ENCODE measurements at places on chromosomes 4 and X. TPM values are rescaled to one million over a fixed set of nuclear protein-coding genes. Genes with fewer than 3 reads are reported as not detected.

DNA sequence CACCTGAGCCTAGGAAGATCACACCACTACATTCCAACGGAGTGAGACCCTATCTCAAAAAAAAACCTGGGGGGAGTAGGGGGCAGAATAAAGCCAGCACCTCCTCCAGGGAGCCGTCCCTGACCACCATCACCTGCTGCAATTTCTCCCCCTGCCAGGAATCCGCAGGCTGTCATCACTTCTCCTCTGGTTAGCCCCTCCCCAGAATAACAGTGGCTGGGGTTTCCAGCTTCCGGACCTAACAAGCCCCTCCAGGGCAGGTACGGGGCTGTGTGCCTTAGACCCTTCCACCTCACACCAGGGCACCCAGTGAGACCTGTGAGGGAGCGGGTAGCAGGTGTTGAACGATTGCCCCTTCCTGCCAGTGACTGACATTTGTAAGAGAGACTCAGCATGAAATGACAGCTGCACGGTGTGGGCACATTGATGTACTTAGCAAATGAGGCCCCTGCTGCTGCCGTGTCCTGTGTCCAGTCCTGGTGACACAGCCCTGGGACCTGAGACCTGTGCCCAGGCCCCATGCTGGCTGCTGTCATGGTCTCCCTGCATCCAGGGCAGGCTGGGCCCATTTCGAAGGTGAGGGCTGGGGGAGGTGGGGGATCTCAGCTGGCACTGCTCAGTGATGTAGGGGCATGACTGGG lies 6.7 kb upstream of the WFS1 start:
- DNase-seq, result no peak

DNA sequence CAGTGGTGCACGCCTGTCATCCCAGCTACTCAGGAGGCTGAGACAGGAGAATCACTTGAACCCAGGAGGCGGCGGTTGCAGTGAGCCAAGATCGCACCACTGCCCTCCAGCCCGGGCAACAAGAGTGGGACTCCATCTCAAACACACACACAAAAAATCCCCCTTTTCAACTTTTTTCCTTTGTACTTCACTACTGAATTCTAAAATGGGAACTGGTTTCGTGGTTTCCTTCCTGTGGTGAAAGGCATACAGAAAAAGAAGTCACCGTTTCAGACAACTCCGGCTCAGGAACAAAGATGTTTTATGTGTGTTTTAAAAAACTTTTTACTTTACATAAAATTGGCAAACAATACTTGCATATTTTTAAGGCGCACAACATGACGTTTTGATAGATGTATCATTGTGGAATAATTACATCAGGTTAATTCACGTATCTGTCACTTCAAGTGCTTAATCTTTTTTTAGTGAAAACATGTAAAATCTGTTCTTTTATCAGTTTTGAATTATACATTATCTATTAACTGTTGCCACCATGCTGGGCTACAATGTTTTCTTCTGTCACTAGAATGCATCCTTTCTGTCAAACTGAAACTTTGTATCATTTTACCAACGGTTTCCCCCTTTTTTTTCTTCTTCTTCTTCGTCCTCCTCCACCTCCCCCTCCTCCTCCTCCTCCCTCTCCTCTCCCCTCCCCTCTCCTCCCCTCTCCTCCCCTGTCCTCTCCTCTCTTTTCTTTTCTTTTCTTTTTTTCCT lies 186.0 kb downstream of the CRLF2 start:
- DNase-seq, result no peak

- no peak for DNase-seq
Measured at GRCh38 chrX:134431894-134432293, 28.1 kb upstream of the HPRT1 start.

- DNase-seq, result no peak
Measured at GRCh38 chr4:2823301-2823670, 20.4 kb upstream of the ADD1 start.

- DNase-seq, result no peak
Measured at GRCh38 chr4:183132081-183132480, 33.0 kb downstream of the WWC2 start.

DNA sequence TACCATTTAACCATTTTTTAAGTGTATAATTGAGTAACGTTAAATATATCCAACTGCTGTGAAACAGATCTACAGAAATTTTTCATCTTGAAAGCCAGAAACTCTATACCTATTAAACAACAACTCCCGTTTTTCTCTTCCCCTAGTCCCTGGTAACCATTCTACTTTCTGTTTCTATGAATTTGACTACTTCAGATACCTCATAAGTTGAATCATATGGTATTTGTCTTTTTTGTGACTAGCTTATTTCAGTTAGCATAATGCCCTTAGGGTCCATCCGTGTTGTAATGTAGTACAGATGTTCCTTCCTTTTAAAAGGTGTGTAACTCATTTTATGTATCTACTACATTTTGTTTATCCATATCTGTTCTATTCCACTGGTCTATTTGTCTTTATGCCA lies 48.7 kb downstream of the STAG2 start:
- DNase-seq, result no peak

- no peak for DNase-seq
Measured at GRCh38 chr4:26302031-26302899, 18.5 kb upstream of the RBPJ start.

DNA sequence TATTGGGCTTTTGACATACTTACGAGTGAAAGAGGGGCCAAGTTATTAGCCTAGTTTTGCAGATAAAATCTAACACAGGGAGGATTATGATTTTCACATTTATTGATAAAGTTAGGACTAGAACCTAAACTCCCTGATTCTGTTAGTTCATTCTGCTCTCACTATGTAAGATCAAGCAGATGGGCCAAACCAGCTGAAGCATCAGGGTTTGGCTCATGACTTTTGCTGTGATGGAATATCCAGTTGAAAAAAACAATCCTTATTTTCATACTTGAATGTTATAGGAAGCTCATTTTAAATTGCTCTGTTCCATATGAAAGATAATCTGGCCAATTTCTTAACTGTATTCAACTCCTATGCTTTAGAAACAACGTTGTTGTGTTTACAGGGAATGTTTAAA lies 21.2 kb downstream of the SPRY1 start:
- DNase-seq, result no peak

- DNase-seq, result no peak
Measured at GRCh38 chr4:128322986-128323385, 35.4 kb upstream of the PGRMC2 start.

GRCh38 chr4:165198329-165198728 lies 9.0 kb upstream of the KLHL2 start:
- no peak for DNase-seq

DNA sequence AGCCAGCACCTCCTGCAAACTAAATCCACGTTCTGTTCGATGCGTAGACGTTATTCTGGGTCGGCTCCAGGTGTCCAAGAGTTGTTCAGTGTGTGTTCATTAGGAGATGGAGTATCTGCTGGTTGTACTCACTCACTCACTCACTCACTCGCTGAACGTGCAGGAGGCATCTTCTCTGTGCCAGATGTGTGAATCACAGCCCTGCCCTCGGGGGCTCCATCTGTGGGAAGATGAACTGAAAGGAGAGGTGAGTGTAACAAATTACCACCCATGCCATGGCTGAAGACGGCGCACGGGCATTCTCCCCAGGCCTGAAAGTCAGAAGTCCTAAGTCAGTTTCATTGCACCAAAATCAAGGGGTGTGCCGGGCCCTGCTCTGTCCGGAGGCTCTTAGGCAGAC lies 16.1 kb downstream of the NSG1 start:
- DNase-seq, result no peak

DNA sequence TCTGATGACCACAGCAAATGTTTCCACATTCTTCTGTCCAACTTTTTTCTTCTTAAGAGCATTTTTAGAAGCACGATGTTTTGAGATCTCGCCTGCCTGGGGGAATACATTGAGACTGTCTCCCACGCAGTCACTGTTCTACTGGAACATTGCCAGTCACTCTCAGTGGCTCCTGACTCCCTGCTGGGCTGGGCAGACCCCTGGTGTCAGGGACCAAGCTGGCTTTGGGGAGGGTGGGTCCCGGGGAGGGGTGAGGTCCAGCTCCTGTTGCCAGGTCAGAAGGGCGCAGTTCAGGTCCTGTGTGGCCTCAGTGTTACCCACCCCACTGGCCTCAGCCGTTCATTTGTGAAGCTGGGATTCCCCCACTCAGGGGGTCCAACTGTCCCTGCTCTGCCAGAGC lies 18.9 kb upstream of the ABLIM2 start:
- DNase-seq, result no peak

DNA sequence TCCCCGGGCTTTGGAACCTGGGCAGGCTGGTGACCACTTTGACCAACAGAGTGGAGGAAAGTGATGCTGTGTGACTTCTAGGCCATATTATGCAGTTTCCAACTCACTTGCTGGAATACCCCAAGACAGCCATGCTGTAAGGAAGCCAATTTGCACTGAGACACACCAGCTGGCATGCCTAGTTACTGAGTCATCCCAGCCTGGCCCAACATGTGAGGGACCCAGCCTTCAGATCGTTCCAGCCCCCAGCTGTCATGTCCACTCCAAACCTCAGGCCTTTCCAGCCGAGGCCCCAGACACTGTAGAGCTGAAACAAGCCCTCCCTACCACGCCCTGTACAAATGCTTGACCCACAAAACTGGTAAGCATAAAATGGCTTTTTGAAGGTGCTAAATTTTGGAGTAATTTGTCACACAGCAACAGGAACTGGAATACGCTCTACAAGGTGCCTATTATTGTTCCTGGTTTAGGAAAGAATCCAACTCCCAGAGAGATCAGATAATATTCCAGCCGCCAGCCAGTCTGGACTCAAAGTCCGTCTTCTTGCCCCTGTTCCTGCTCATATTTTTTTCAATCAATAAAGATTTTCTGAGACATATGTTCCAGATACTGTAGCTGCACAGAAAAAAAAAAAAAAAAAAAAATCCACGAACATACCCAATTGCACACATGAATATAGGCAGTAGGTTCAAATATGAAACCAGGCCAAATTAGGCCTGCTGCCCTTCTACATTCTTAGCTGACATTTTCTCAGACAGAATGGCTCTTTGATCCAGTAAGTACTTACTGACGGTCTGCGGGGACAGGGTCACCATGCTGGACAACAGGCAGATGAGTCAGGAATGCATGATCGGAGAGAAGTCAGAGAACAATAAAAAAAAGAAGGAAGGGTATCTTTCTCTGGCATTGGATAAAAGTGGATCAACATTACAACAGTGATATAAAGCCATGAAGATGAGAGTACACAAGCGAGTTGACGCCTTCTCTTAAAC lies 35.1 kb downstream of the SH3KBP1 start:
- peak; percentile 57 for DNase-seq

DNA sequence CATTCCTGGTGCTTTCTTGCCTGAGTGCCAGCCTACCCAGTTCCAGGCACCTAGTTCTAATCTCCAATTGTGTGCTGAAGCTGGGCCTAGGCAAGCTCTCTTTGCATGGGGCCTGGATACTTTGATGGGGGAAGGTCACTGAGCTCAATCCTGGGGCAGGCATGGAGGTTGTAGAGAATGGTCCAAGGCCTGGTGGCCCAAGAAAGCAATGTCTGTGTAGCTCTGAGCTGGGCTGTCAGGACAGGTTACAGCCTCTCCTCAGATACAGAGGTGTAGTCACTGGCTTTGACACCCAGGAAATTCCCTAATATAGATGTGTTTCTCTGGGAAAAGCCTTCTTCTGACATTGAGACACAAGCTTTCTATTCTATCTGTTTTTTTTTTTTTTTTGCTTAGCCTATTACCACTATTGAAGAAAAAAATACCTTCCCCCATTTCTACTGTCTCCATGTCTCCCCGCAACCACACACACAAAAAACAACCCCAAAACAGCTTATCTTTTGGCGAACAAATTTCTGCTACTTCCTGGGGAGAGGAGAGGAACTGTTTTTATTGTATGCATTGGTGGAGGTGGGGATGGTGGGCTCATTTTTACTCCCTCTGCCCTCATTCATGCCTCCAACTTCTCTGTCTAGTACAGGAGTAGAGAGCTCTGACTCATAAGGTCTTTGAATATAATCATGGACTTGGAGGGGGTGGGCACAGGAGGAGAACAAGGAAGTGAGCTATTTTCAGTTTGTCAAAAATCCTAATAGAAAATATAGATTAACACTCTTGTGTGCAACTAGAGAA lies 66.7 kb upstream of the DHX15 start:
- DNase-seq, result no peak

GRCh38 chr4:20395160-20395773 lies 143.6 kb downstream of the SLIT2 start:
- DNase-seq, result peak; percentile 59

- no peak for DNase-seq
Measured at GRCh38 chrX:106611317-106611678, 480 bp upstream of the RADX start.

GRCh38 chr4:118278473-118279274 lies 74.1 kb downstream of the PRSS12 start:
- peak; percentile 99 for DNase-seq

DNA sequence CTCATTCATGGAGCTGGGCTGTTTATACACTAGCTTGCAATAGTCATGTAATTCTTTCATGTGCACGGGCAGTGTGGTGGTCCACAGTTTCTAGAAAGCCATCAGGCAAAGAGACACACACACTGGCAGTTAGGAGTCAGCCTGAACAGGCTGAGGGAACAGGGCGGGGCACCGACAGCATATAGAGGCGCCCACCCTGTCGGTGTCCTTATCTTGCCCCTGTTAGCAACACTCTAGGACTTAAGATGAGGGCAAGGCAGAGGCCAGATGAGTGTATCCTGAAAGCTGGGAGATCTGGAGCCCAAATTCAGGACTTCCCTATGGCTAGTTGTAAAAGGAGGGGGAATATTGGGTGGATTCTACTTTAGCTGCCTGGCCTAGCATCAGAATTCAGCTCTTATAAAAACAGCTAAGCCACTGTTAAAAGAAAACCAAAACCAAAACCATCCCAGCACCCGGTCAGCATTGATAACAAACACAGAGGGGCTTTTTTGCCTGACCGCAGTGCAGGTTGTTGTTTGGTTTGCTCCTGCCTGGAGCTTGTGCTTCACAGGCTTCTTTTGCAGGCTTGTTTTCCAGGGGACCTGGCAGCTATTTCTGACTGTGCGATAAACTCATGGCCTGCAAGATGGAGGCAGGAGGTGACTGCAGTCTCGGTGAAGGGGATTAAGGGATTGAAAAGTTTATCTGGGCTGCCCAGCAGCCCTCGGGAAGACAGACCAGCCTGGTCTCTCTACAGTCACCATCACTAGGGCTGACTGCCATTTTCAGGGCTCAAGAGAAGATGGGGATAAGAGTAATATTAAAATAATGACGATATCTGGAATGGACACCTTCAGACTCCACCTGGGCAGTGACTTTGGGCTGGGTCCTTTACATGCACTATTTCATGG lies 638.9 kb downstream of the MID1IP1 start:
- DNase-seq, result no peak

DNA sequence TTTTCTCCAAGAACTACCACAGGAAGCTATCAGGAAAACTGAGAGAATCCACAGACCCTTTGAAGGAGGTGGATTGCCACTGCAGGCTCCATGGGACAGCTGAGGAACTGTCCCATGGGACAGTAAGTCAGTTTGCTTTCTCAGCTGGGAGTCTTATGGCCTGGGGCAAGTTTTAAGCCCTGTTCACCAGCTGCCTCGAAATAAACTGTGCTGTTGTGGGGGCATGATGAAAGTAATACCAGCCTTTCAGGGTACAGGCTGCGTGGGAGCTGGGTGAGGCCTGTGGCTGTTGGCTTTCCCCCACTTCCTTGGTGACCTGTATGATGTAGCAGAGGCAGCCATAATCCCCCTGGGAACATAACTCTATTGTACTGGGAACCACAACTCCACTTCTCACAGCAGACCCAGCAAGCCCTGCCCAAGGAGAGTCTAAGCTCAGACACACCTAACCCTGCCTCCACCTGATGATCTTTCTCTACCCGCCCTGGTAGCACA lies 452.1 kb downstream of the STPG2 start:
- no peak for DNase-seq

Gene MAOB
- 20.5 TPM for polyA plus RNA-seq

Gene HS6ST2
- not detected for polyA plus RNA-seq

Gene KDR
- 8.3 TPM for polyA plus RNA-seq

Gene CCDC110
- not detected for polyA plus RNA-seq

Gene MED14
- 13.0 TPM for polyA plus RNA-seq

Gene SSR4
- polyA plus RNA-seq, result 560 TPM

Gene TBC1D1
- 39.1 TPM for polyA plus RNA-seq

Data from small intestine (tissue), 16 donors.